ENCODE measurements at places on chromosomes 5 and 9. TPM values are rescaled to one million over a fixed set of nuclear protein-coding genes. Genes with fewer than 3 reads are reported as not detected.

DNA sequence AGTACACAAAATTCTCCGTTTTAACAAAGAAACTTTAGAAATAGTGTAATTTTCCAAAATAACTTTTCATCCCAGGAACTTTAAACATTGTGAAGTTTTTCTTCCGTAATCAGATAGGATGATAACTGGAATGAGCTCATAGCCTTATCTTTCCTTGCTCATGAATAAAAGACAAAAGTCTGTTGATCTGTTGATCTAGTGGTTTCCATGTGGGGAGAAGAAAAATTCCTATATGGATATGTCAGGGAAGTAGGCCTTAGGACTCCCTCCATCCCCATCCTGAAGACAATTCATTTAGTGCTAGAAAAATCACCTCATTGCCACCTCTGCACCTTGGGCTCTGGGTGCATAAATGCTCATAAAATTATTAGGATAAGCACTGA, 266.6 kb downstream of the SMARCA2 start:
- DNase-seq = no peak

DNA sequence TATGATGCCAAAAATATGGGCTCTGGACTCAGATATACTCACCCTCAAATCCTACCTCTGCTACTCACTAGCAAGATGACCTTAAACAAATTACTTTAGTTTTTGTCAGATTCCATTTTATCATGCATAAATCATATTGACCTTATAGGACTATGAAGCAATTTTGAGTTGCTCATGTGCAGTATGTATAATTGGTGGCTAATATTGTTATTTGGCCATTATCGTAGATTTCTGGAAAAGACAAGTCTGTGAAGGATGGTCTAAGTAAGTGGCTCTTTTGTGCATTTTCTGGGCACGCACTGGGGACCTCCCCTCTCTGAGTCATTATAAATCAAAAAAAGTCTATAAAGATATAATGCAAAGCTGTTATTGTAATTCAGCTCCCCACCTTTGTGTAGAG, 393.0 kb downstream of the FGF10 start:
- no peak for DNase-seq

DNA sequence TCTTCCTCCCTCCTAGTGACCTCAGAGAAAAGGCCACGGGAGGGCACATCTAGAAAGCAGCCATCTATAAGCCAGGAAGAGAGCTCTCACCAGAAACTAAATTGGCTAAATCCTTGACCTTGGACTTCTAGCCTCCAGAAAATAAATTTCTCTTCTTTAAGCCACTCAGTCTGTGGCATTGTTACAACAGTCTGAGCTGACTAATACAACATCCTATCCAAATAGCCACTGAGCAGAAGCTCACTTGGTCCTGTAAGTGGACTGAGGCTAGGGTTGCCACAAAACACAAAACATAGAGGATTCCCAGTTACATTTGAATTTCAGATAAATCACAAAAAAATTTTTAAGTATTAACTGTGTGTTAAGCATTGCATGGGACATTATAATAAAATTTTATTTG, 383.4 kb downstream of the MLLT3 start:
- DNase-seq = no peak

SETX gene
- polyA plus RNA-seq = 29.0 TPM

SHOC1 gene
- not detected for polyA plus RNA-seq

NIPAL4 gene
- polyA plus RNA-seq = not detected

ZNF462 gene
- not detected for polyA plus RNA-seq

SEMA4D gene
- 268 TPM for polyA plus RNA-seq

PCDHAC1 gene
- not detected for polyA plus RNA-seq

ZNF658 gene
- 4.3 TPM for polyA plus RNA-seq

GARIN3 gene
- 0.07 TPM for polyA plus RNA-seq

LCN9 gene
- polyA plus RNA-seq = not detected

CDC20B gene
- polyA plus RNA-seq = not detected

CCDC192 gene
- not detected for polyA plus RNA-seq

Measured in naive thymus-derived CD4-positive, alpha-beta T cell (primary cell).